B cell (primary cell): ENCODE measurements at places on chromosomes 11 and 22.

DNA sequence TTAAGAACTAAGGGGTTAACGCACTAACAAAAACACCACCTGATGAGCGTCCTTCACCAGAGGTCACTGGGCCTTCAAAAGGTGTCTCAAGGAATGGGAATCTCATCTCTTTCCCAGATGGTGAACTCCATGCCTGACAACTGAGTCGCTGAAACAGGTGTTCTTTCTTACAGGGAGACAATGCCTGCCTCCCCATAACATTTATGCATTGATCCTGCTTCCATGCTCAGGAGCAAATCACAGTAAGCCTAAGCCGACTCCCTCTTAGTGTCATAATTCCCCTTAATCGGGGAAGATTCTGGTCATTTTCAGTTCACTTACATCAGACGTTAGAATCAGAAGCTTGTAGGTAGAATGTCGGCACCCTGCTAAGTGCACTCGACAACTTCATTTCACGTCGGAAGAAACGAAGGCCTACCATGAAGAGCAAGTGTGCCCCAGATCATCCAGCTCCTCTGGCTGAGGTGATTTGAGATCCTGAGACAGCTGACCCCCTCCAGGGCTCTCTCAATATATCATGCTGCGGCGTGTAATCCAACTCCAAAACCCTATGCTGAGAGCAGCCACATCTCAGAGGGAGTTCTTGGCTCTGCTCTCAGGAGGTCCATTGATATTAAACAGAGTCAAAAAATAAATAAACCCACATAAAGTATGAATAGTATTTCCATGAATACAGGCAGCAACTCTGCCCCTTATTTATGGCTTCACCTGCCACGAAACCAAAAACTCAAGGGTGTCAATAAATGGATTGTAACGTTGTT lies 163.1 kb downstream of the LARGE1 start:
- no peak for DNase-seq

- DNase-seq: no peak
Measured at GRCh38 chr11:129455101-129455500, 79.5 kb downstream of the BARX2 start.

GRCh38 chr22:41445129-41446056 lies 1.2 kb downstream of the TOB2 start:
- DNase-seq: peak; percentile 59

GRCh38 chr11:13297308-13297916 lies 19.8 kb downstream of the BMAL1 start:
- DNase-seq: no peak

DNA sequence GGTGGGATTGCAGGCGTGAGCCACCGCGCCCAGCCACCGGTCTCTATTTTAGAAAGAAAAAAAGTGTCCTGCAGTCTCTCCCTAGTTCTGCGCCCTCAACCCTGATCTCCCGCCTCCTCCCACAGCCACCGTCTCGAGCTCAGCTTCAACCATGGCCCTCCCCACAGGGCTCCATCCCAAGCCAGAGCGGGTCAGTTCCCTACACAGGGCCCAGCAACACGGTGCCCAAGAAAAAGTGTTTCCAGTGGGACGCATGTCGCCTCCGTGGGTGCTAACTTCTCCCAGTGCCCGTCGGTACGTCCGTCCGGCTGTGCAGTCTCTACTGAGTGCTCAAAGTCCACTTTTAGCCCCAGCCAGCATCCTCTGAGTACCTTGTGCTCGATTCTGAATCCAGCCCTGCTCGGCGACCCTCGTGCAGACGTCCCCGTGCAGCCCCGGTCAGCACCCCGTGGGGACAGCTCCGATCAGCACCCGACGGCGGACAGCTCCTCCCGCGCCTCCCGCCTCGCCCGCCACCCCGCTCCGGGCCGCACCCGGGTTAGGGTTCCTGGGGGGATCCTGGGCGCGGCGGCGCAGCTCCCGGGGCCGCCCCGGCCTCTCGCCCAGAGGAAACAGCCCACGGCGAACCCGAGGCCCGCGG lies 657 bp upstream of the MAPK8IP2 start:
- peak; percentile 75 for DNase-seq

DNA sequence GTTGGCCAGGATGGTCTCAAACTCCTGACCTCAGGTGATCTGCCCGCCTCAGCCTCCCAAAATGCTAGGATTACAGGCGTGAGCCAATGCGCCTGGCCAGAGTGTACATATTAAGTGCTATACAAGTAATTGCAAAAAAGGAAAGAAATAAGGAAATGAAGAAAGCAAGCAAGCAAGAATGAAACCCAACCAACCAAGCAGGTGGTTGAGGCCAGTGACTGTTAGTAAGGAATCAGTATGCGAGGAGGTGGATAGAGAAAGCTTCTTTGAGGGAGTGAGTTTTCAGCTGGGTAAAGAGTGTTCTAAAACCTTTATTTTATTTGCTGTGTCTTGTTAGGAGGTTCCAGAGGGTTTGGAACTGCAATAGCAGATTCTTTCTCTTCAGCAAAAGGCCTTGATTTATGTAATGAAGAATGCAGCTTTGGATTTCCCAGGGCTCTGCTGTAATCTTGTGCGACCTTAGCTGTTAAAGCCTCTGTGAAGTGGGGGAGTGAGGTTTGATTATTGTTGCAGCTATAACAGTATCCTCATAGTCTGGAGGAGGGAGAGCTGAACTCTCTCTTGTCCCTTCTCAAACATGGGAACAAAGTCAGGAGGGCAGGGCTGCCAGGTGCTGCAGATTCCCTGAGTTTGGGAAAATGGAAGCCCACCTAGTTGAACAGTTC lies 5.7 kb downstream of the AMPD3 start:
- DNase-seq: peak; percentile 60
